ENCODE measurements at places on chromosomes 12 and 14. TPM values are rescaled to one million over a fixed set of nuclear protein-coding genes. Genes with fewer than 3 reads are reported as not detected.

The KLRK1 gene
- total RNA-seq, result 319 TPM

The POU6F1 gene
- 21.8 TPM for total RNA-seq

GRCh38 chr12:20403230-20403629 is 34.9 kb downstream of the PDE3A start:
- H3K4me3 ChIP-seq, result no peak overlapping the region
- H3K4me1 ChIP-seq, result peaks cover 4% of the 10 kb centered on the region
- H3K27me3 ChIP-seq, result peaks cover 4% of the 10 kb centered on the region
- no peak for DNase-seq
- H3K27ac ChIP-seq, result no peak overlapping the region

The IL22 gene
- total RNA-seq, result not detected

- H3K27me3 ChIP-seq, result peaks cover 2% of the 10 kb centered on the region
- H3K36me3 ChIP-seq, result no peaks in the 10 kb centered on the region
- H3K4me3 ChIP-seq, result no peak overlapping the region
- no peaks in the 10 kb centered on the region for H3K4me1 ChIP-seq
Observed at GRCh38 chr12:122669397-122670070, 33.6 kb downstream of the HCAR2 start.

The FAM234B gene
- total RNA-seq, result 5.1 TPM

GRCh38 chr14:98136012-98136789 is 1135.8 kb downstream of the BCL11B start:
- peak; percentile 50 for DNase-seq
- H3K4me1 ChIP-seq, result peaks cover 62% of the 10 kb centered on the region
- H3K27me3 ChIP-seq, result no peaks in the 10 kb centered on the region
- H3K27ac ChIP-seq, result peak overlapping the region; percentile 94
- no peaks in the 10 kb centered on the region for H3K36me3 ChIP-seq

- H3K27me3 ChIP-seq, result no peaks in the 10 kb centered on the region
- H3K27ac ChIP-seq, result peak overlapping the region; percentile 13
- peaks cover 1% of the 10 kb centered on the region for H3K4me1 ChIP-seq
- no peak overlapping the region for H3K4me3 ChIP-seq
- DNase-seq, result no peak
- H3K36me3 ChIP-seq, result peaks cover 20% of the 10 kb centered on the region
Observed at GRCh38 chr14:55684956-55685584, 105.1 kb downstream of the KTN1 start.

DNA sequence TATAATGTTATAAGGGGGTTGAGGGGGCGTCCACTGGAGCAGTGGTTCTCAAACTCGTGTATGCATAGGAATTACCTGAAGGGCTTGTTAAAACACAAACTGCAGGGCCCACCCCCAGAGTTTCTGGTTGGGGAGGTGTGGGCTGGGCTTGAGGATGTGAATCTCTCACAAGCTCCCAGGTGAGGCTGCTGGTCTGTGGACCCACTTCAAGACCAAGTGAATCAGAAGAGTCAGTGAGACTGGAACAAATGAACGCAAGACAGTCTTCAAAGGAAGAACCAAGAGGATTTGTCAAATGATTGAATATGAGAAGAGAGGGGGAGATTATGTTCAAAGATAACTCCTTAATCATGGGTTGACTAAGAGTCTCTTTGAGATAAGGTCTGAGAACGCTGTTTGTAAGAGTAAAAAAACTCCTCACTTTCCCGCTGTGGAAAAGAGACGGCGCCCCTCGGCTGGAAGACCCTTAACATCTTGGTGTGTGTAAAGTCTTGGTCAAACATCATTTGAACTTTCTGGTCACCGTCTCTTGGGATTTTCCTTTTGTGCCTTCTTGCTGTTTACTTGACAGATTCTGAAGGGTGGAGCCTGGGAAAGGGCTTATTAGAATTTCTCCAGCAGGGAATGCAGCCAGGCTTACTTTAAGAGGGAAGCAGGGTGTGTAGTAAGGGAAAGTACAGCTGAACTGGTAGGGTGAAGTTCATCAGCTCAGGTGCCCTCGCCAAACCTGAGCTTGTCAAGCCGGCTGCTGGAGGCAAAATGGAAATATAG is 5.3 kb upstream of the FOXN3 start:
- H3K4me3 ChIP-seq, result no peak overlapping the region
- DNase-seq, result no peak
- H3K36me3 ChIP-seq, result peaks cover 16% of the 10 kb centered on the region
- no peaks in the 10 kb centered on the region for H3K27me3 ChIP-seq
- peaks cover 52% of the 10 kb centered on the region for H3K4me1 ChIP-seq

DNA sequence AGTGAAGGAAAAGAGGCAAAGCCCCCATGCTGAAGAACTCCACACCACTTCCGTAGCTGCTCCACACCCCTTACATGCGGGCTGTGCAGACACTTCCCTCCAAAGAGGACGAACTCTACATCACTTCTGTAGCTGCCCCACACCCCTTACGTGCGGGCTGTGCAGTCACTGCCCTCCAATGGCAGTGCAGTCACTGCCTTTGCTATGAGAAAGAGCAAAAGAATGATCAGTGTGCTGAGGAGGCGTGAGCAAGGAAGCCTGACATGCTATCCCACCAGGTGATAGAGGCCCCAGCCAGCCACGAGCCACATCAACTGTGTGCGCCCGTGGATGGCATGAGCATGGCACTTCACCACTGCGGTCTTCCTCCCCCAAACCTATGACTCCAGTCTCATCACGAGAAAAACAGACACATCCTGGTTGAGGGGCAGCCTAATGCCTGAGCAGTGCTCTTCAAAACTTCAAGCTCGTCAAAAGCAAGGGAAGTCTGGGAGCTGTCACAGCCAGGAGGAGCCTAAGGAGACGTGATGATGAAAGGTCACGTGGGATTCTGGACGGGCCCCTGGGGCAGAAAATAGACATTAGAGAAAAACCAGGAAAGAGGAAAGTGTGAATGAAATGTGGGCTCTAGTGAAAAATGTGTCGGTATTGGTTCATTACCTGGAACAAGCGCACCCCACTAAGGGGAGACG is 60.8 kb upstream of the C14orf180 start:
- no peaks in the 10 kb centered on the region for H3K27me3 ChIP-seq
- DNase-seq, result no peak
- no peak overlapping the region for H3K27ac ChIP-seq
- H3K36me3 ChIP-seq, result no peaks in the 10 kb centered on the region

DNA sequence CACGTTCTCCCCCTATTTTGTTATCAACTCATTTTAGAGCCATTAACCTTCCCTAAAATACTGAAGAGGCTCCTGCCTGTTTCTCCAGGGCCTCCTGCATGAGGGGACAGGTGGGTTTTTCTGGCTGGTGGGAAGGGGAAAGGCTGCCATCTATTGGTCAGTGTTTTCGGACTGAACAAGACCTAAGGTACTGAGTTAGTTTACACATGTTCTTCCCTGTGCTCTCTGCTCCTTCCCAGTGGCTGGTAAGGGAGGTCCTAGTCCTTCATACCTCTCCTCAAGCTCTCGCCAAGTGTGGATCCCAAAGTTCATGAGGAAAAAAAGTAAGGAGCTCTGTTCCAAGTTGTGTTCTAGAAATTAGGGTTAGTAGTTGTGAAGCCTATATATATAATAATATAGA is 357.5 kb downstream of the FSCB start:
- no peaks in the 10 kb centered on the region for H3K27me3 ChIP-seq
- H3K4me1 ChIP-seq, result no peaks in the 10 kb centered on the region
- no peak for DNase-seq

DNA sequence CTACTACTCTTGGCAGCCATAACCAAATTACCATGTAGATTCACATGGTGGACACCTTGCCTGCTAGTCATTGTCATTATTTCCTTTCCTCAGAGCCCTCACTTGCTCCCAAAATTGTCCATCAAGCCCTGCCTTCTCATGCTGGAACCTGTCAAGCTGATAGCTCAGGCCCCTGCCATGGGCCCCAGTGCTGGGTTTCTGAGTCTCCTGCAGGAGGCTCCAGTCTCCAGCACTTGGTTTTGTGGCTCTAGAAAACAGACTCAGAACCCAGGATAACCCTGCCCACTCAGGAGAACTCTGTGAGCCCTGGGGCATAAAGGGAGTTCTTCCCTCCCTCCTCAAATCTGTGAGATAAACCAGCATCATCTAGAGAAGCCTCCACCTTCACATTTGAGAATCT is 10.8 kb downstream of the KRT71 start:
- DNase-seq, result no peak
- H3K4me3 ChIP-seq, result no peak overlapping the region
- peaks cover 5% of the 10 kb centered on the region for H3K4me1 ChIP-seq

DNA sequence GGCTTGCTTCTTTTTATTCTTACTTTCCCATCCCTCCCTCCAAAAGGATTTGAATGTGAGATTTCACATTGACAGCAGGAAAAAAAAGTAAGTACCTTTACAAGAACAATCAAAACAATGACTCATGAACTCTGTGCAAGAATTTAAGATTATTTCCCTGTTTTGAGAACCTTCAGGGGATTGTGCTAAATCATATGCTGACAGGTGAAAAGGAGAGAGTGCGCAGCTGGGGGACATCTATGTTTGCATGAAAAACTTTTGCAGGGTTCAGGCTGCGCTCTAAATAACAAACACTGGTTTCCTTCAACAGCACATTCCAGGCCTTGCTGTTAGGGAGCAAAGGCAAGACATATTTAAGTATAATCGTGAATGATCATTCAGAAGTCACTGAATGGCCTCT is 27.3 kb downstream of the RERG start:
- no peaks in the 10 kb centered on the region for H3K4me1 ChIP-seq
- no peaks in the 10 kb centered on the region for H3K36me3 ChIP-seq
- DNase-seq, result no peak
- H3K4me3 ChIP-seq, result no peak overlapping the region
- H3K27me3 ChIP-seq, result peaks cover 17% of the 10 kb centered on the region
- H3K27ac ChIP-seq, result no peak overlapping the region

- H3K4me1 ChIP-seq, result peaks cover 29% of the 10 kb centered on the region
- H3K36me3 ChIP-seq, result peaks cover under 1% of the 10 kb centered on the region
- peak within 1 kb of the TSS; percentile 92 for H3K27ac ChIP-seq
Observed at GRCh38 chr12:10722905-10723746, at the start of gene YBX3. Gene YBX3 (minus strand): TSS chr12:10723323. CDS start chr12:10723111, 212 bp downstream.

The BIN2 gene
- 161 TPM for total RNA-seq

- peaks cover 9% of the 10 kb centered on the region for H3K27me3 ChIP-seq
- no peak overlapping the region for H3K4me3 ChIP-seq
- H3K4me1 ChIP-seq, result no peaks in the 10 kb centered on the region
- no peaks in the 10 kb centered on the region for H3K36me3 ChIP-seq
- DNase-seq, result no peak
Observed at GRCh38 chr14:32009976-32010581, 67.0 kb upstream of the ARHGAP5 start.

GRCh38 chr14:90383731-90384542 is 12.9 kb upstream of the CALM1 start:
- H3K4me1 ChIP-seq, result peaks cover 17% of the 10 kb centered on the region
- peak; percentile 79 for DNase-seq
- peaks cover 2% of the 10 kb centered on the region for H3K27me3 ChIP-seq
- H3K27ac ChIP-seq, result no peak overlapping the region
- H3K4me3 ChIP-seq, result no peak overlapping the region

DNA sequence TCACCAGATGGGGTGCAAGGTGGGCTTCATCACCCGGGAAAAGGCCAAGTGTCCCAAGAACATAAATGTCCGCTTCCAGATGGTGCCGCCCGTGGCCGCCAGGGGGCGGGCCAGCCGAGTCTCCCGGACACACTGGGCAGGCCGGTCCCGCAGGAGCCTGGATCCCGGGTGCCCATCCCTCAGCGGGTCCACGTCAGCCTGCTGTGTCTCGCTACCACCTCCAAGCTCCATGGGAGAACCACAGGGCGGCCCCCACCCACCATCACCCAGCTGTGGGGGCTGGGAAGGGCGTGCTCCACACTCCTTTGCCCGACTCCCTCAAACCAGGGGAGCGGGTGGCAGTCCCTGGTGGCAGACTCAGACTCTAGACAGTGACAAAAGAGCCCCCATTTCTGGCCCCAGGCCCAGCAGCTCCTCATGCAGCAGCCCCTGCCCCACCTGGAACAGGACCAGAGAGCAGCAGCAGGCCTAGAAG is 22.0 kb upstream of the NUDT14 start:
- no peak overlapping the region for H3K4me3 ChIP-seq
- H3K4me1 ChIP-seq, result peaks cover 18% of the 10 kb centered on the region
- no peak overlapping the region for H3K27ac ChIP-seq
- peak; percentile 81 for DNase-seq
- no peaks in the 10 kb centered on the region for H3K36me3 ChIP-seq

DNA sequence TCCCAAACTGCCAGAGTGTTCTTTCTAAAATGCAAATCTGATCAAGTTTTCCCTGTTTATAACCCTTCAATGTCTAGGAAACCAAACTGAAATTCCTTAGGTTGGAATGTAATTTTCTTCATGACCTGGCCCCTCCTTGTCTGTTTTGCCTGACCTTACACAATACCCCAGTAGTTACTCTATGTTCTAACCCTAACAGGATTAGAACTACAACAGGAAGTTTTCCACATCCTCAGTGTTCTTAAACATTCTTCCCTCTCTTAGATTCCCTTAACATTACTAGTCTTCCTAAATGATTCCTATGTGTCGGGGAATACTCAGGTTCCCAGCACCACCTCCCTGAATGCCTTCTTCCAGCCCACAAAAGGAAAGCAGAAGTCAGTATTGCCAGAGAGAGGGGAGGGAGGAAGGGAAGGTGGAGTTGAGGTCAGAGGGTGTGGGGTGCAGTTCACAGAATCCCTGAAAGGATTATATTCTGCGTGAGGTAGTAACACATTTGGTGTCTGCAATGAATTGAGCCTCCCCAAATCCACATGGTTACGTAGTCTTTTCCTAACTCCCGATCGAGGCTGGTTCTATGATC is 72.6 kb downstream of the BBS10 start:
- H3K4me3 ChIP-seq, result no peak overlapping the region
- no peaks in the 10 kb centered on the region for H3K27me3 ChIP-seq
- H3K36me3 ChIP-seq, result no peaks in the 10 kb centered on the region
- DNase-seq, result no peak
- H3K27ac ChIP-seq, result no peak overlapping the region

GRCh38 chr12:29610473-29611170 is 113.1 kb upstream of the OVCH1 start:
- no peak overlapping the region for H3K4me3 ChIP-seq
- H3K27me3 ChIP-seq, result peaks cover 1% of the 10 kb centered on the region
- H3K27ac ChIP-seq, result no peak overlapping the region
- no peak for DNase-seq
- no peaks in the 10 kb centered on the region for H3K4me1 ChIP-seq

DNA sequence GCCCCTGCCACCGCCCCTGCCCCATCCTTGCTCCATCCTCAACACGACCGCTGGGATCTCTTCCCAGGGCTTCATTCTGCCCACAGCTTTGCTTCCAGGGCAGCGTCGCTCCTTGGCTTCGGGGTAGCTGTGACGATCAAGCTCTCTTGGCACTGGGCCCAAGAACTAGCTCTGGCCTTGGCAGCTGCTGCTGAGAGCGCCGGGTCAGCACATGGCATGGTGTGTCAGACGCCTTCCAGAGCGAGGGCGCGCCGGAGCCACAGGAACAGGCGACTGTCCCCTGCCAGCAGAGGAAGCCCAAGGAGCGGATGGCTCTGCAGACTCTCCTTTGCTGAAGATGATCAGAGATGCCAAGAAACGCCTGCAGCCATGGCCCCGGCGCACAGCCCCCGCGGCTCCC is 15.9 kb downstream of the RAB35 start:
- peaks cover 7% of the 10 kb centered on the region for H3K36me3 ChIP-seq
- no peak overlapping the region for H3K4me3 ChIP-seq
- peaks cover 6% of the 10 kb centered on the region for H3K4me1 ChIP-seq
- no peak overlapping the region for H3K27ac ChIP-seq

The PTGER2 gene
- total RNA-seq, result 119 TPM

The ERBB3 gene
- 7.1 TPM for total RNA-seq
